Fibroblast of skin of right quadriceps (primary cell): ENCODE measurements at places on chromosomes 5 and 9.

GRCh38 chr9:34554211-34555001 lies 31.6 kb upstream of the ENHO start:
- DNase-seq: no peak

DNA sequence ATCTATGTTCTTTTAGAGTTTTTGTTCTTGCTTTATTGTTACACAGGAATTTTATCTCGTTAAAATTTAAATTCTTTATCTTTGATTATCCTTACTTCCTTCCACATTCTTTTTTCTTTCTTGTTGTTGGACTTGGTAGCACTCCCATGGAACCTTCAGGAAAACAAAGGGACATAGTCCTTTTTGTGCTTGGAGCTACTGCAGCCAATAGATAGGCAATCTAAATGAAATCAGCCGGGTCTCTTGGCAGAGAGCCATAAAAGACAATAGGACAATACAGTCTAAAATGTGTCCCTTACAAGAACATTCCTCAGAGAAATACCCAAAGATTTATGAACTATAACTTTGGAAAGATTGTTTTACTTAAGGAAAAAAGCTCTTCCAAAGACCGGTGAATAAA lies 548.1 kb upstream of the C9orf72 start:
- DNase-seq: no peak

GRCh38 chr5:9452181-9452580 lies 93.7 kb downstream of the SEMA5A start:
- DNase-seq: no peak

DNA sequence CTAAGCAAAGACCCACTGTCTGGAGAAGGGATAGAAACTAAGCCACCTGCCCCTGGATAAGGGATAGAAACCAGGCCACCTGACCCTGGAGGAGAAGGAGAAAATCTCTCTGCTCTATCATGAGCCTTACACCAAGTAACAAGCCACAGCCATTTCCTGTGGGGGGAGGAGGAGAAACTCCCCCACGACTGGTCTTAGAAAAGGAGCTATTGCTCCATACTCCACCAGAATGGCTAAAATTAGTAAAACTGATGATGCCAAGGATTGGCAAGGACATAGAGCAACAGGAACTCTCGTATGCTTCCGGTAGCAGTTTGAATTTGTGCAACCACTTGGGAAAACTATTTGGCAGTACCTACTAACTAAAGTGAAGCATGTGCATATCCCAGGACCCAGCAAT lies 70.8 kb downstream of the ACTL7B start:
- DNase-seq: peak; percentile 85

GRCh38 chr5:17316970-17317459 lies 99.6 kb downstream of the BASP1 start:
- peak; percentile 75 for DNase-seq

DNA sequence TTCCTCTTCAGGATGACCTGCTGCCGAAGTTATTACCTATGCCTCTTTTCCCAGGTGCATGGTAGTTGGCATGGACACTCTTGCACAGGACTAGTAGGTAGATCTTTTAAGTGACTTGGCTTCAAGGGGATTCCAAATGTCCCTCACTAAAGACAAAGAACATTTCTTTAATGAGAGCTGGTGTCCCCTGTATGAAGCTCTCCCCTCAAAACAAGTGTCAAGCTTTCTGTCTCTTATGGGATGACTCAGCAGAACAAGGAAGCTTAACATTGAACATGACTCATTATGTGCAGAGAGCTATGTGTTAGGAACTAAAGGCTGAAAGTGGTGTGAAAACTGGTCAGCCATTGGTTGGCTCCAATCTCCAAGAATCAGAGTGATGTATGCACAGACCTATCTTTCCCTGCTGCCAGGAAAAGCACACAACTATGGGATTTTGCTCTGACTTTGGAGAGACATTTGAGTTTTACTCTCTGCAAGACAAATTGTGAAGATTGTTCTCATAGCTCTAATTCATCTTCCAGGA lies 120.5 kb downstream of the PRDM6 start:
- DNase-seq: peak; percentile 95

- peak; percentile 59 for DNase-seq
Measured at GRCh38 chr5:119343766-119344165, 12.1 kb upstream of the TNFAIP8 start.

- DNase-seq: no peak
Measured at GRCh38 chr5:11306365-11306764, 545.3 kb upstream of the DAP start.

DNA sequence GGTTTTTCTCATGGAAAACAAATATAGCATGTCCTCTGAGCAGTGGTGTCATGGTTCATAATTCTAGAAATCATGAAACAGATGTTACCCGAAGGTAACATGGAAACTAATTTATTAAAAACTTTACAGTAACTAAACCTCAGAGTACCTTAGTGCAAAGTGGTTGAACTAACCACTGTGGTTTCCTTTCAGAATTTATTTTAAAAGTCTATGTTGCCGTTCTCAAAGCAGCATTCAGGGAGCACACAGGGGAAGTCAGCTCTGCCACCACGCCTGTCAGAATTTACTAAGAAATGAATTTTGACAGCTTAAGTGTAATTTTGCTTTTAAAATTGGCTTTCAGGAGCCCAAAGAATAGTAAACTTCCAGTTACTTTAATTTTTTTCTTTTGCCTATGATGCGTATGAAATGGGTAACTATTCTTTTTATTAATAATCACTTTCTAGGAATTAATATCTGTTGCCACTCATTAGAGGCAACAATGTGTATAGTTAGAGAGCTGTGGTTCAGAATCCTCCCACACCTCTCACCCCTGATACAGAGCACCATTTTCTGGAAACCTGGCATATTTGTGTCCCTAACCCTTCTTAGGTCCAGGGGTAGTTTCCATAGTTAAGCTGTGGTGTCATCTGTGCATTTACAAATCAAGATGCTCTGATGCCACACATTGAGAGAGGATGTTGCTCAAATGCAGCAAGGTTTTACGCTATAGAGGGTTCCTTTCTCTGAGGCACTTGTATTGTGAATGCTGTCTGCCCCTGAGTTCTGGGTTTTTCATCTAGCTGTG lies 202.6 kb downstream of the ZSWIM6 start:
- DNase-seq: no peak

- no peak for DNase-seq
Measured at GRCh38 chr5:58750036-58750435, 167.2 kb downstream of the RAB3C start.

- no peak for DNase-seq
Measured at GRCh38 chr5:140228364-140228837, 53.4 kb downstream of the CYSTM1 start.

- DNase-seq: no peak
Measured at GRCh38 chr5:148214665-148215185, 11.9 kb downstream of the SPINK6 start.

DNA sequence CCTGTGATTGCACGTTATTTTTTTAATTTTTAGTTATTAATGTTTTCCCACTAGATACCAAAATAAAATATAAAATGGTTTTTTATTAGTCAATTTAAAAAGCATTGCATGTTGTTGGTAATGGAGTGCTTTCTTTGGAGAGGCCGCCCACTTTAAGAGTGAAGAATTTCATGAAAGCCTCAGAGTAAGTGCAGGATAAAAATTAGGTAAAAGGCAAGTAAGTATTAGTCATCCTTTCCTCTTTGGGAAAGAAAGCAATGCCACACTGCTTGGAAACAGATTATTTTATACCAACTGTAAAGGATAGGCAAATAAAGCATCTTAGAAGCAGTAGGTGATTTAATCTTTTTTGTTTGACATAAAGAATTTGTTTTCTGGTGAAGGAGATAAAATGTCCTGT lies 62.9 kb downstream of the HSD17B4 start:
- peak; percentile 19 for DNase-seq

- no peak for DNase-seq
Measured at GRCh38 chr5:150931368-150931965, 26.7 kb upstream of the ZNF300 start.

DNA sequence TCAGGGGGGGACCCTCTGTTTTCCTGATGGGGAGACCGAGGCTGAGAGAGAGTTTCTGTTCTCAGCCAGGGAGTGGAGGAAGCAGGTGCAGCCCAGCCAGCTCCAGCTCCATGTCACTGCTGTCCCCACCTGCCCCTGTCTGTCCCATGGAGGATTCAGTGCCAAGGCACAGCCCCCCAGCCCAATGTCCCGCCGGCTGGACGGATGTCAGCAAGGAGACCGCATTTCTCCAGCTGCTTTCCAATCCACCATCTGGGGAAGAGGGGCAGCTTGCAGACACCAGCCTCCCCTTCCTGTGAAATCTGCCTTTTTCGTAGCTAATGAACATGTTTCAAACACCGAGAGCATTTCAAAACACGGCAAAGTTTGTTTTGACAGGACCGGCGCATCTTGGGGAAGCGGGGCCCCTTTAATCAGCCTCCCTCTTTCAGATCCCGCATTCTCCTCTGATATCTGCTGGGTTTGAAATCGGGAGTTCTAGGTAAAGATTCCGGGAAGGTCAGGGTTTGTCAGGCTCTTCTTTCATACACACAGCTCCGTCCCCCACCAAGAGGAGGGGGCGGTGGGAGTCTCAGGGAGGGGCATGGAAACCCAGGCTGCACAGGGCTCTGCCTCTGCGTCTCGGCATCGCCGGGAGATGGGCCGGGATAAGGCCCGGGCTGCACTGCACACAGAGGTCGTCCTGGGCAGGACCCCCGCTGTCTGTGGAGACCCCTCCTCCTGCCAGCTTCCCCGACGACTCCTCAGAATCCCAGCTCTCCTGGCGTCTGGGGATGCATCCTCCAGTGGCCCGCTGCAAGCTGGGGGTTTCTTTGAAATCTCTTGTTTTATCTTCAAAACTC lies 74.8 kb downstream of the NEK6 start:
- no peak for DNase-seq

- no peak for DNase-seq
Measured at GRCh38 chr5:128791312-128791711, 174.0 kb upstream of the SLC27A6 start.

DNA sequence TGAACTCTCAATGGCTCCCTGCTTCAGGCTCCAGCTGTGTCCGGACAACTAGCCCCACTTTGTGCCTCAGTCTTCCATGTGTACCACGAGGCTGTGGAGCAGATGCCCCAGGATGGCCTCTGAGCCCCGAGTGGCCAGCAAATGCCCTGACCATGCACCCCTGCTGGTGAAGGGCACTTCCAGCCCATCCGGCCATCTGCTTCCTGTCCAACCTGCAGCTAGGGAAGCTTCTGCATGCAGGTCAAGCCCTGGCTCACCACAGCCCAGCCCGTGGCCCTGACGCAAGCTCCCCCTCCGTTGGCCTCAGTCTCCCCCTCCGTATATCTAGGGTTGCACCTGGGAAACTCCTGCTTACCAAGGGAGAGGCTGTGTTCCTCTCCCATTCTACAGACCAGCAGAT lies 4.8 kb downstream of the NINJ1 start:
- no peak for DNase-seq

DNA sequence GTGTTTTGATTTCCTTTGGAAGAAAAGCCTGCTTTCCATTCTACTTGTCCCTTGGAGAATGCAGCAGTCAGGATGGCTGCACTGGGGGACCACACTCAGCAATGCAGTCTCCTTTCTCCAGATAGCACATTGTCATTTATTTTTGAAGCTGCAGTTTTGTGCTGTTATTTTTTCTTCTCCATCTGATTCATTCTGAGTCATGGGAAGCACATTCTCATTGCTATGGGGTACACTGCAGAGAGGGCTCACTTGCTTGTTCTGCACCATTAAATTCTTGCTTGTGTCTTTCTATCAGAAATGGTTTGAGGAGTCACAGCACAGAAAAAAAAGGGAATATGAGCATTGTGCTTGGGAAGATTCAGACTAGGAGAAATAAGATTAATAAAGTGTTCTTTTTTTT lies 39.7 kb upstream of the POC5 start:
- DNase-seq: no peak

DNA sequence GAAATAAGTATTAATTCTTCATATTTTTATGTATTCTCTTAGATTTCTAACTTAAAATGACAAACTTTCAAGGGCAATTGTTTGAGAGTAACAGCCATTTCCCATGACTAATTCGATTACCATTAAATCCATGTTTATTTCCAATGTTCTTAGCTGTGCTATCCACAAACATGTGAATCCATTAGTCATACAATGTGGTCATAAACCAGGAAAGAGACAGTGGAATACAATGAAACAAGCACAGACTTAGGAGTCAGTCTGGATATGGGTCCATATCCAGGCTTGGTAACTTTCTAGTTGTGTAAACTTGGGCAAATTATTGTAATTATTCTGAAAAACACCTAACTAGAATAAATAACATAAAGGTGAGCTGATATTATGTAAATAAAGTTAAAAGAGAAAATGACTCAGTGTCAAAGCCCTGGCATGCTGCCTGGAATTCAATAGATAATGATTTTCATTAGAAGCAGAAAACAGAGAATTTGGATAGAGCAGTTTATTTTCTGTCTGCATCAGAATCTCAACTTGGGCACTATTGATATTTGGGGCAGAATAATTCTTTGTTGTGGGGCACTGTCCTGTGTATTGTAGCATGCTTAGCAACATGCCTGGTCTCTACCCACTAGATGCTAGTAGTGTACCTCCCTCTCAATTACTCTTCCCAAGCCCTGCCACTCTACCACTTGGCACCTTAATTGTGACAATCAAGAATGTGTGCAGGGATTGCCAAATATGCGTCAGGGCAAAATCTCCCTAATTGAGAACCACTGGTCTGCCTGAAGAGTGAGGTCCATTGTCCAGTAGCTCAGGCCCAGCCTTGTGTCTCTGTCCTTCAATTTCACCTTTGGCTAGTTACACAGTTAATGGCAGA lies 44.7 kb upstream of the SLC27A6 start:
- DNase-seq: peak; percentile 75

GRCh38 chr9:33349743-33350142 lies 52.6 kb downstream of the AQP7 start:
- no peak for DNase-seq

GRCh38 chr5:100898504-100899346 lies 4.4 kb downstream of the ST8SIA4 start:
- peak; percentile 22 for DNase-seq

DNA sequence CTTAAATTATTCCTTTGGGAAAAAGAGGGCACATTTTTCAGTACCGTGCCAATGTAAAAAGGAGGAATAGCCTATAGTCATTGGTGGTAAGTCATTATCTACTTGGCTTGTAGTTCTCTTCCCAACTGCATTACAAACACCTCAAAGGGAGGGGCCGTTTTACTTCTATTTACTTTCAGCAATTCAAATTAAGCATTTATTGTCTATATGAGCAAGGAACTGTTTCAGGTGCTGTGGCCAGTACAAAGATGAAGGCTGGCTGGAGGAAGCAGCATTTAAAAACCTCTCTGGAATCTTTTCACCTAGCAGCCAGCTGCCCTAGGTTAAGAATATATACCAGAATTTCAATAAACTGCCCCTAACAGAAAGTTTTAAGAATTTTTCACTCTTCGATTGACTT lies 48.9 kb downstream of the SEMA6A start:
- no peak for DNase-seq
